Activated CD4-positive, alpha-beta T cell treated with anti-CD3 and anti-CD28 coated beads, Interleukin-2, amount 10 ng/mL, durations not matched to agents 7 days and 5 days (primary cell): ENCODE measurements at places on chromosomes 11 and 22. TPM values are rescaled to one million over a fixed set of nuclear protein-coding genes. Genes with fewer than 3 reads are reported as not detected.

Gene KRTAP5-10
- total RNA-seq, result not detected

Gene HBG2
- not detected for total RNA-seq

Gene PRR14L
- total RNA-seq, result 72.4 TPM

Gene OR8J3
- total RNA-seq, result not detected

Gene HTATIP2
- 40.7 TPM for total RNA-seq

Gene LMNTD2
- 4.8 TPM for total RNA-seq

Gene TXN2
- total RNA-seq, result 75.5 TPM

Gene ALX4
- not detected for total RNA-seq

DNA sequence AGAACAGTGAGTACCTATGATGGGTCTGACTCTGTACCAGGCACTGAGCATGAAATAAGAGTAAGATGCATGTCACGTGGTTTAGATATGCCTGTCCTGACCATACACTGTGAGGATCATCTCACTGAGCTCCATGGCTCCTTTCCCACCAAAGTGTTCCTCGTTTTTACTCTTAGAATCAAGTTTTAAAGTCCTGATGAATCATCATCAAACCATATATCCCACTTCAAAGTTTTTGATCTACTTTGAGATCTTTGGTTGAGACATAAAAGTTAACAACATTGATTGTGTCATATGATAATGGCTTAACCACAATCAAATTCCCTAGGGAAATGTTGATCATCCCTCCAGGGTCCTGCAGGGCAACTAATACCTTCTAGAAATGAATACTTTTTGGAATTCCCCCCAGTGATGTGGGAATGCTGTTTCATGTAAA is 12.8 kb downstream of the ETS1 start:
- H3K36me3 ChIP-seq, result no peaks in the 10 kb centered on the region
- H3K27me3 ChIP-seq, result no peaks in the 10 kb centered on the region
- peaks cover 17% of the 10 kb centered on the region for H3K4me1 ChIP-seq
- no peak for DNase-seq

DNA sequence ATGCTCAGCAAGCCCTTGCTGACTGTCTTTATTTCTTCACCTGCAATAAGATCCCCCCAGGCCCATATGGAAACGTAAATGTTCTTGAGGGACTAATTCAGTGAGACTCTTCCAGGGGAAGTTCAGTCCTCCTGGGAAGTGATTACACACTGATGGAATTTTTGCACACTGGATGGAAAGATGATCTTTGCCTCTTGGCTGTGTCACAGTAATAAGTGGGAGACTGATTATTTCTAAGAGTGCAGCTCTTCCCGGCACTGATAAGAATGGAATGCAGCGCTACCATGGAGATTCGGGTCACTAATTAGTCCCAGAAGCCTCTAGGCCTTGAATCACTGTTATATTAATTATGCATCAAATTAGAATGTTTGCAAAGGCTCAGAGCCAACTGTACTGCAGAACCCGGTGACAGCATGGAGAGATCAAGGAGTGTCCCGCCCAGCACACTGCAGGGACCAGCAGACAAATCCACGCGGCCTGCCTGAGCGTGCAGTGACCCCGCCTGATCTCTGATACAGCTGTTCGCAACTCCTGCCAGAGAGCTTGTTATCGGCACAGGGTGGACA is 178.3 kb downstream of the SNX19 start:
- H3K36me3 ChIP-seq, result no peaks in the 10 kb centered on the region
- peaks cover 17% of the 10 kb centered on the region for H3K4me1 ChIP-seq
- no peak overlapping the region for H3K27ac ChIP-seq
- no peak overlapping the region for H3K4me3 ChIP-seq
- H3K27me3 ChIP-seq, result no peaks in the 10 kb centered on the region

DNA sequence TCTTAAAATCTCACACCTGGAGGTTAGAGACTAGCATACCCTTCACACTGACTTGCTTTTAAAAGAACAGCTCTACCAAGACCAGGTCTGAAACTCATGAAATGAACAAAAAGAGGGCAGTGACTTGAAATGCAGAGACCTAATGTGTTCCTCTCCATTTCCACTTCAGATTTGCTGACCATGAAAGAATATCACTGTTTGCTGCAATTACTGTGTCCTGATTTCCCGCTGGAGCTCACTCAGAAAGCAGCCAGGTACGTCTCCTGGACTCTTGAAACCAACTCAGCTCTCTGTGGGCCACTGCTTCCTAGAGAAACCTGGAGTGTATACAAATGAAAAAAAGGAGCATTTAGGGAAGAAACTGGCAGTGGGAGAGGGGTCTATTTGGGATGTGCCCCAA is 39.2 kb downstream of the ARFGAP2 start:
- H3K4me1 ChIP-seq, result peaks cover 5% of the 10 kb centered on the region
- no peak overlapping the region for H3K27ac ChIP-seq
- H3K27me3 ChIP-seq, result no peaks in the 10 kb centered on the region
- no peak for DNase-seq
- H3K4me3 ChIP-seq, result no peak overlapping the region

GRCh38 chr11:113412675-113413074 is 25.1 kb downstream of the ANKK1 start:
- H3K27ac ChIP-seq, result no peak overlapping the region
- no peak for DNase-seq
- no peaks in the 10 kb centered on the region for H3K36me3 ChIP-seq
- H3K27me3 ChIP-seq, result no peaks in the 10 kb centered on the region
- H3K4me1 ChIP-seq, result no peaks in the 10 kb centered on the region

DNA sequence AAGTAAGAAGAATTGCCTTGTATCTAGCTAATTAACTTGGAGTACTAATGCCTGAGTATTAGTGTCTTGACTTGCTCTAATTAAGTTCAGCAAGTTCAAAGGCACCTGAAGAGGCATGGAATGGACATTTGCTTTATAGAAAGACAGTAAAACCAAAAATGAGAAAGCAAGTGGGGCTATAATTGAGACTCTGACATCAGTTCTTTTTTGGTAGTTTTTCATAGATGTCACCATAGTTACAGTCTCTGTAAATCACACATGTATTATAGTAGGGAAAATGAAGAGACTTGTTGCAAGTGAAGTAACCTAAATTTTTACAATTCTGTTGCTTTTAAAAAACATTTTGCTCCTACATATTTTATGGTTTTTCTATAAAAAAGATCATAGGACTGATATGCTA is 178.0 kb downstream of the HIPK3 start:
- H3K27ac ChIP-seq, result no peak overlapping the region
- no peaks in the 10 kb centered on the region for H3K36me3 ChIP-seq
- H3K27me3 ChIP-seq, result peaks cover 6% of the 10 kb centered on the region
- H3K4me1 ChIP-seq, result no peaks in the 10 kb centered on the region
- H3K4me3 ChIP-seq, result no peak overlapping the region

- H3K4me1 ChIP-seq, result no peaks in the 10 kb centered on the region
- no peak for DNase-seq
- no peak overlapping the region for H3K4me3 ChIP-seq
- H3K36me3 ChIP-seq, result no peaks in the 10 kb centered on the region
Measured at GRCh38 chr11:56048480-56048879, 21.0 kb downstream of the OR5AS1 start.

- H3K27me3 ChIP-seq, result no peaks in the 10 kb centered on the region
- H3K4me3 ChIP-seq, result no peak overlapping the region
- H3K4me1 ChIP-seq, result peaks cover 3% of the 10 kb centered on the region
- no peak overlapping the region for H3K27ac ChIP-seq
- no peak for DNase-seq
Measured at GRCh38 chr11:1005928-1006327, 30.6 kb downstream of the MUC6 start.

GRCh38 chr11:76339221-76339620 is 41.7 kb downstream of the THAP12 start:
- H3K4me1 ChIP-seq, result peaks cover 9% of the 10 kb centered on the region
- no peaks in the 10 kb centered on the region for H3K27me3 ChIP-seq
- no peak overlapping the region for H3K27ac ChIP-seq
- H3K36me3 ChIP-seq, result peaks cover 2% of the 10 kb centered on the region
- H3K4me3 ChIP-seq, result no peak overlapping the region
- no peak for DNase-seq

DNA sequence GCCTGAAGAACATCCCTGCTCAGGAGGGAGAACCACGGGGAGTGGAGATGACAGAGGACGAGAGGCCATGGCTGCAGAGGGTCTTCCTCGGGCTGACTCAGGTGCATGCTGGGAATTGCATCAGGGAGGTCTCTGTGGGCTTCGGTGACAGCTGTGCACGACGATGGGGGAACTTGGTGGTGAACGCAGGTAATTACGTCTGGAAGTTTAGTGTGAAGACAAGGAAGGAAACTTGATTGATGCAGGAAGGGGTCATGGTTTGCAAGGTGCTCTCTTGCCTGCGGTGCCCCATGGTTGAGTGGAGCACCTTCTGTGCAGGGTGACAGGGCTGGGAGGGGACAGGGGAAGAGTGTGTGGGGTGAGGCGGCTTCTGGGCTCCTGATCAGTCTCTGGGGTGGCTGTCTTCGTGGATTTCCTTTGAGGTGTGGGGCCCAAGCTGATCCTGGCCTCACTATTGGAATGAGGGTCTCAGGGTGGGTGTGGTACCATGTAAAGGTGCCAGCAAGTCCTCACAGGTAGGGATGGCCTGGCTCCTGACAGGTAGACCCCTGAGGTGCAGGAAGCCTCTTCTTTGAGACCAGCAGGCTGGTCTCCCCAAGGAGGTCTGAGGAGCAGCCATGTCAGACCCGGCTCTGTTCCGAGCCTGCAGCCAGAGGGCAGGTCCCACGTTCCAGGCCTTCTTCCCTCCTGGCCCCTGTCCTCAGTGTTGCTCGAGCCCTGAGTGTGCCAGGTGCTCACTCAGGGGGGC is 1020.1 kb downstream of the TBC1D22A start:
- no peaks in the 10 kb centered on the region for H3K36me3 ChIP-seq
- no peak overlapping the region for H3K27ac ChIP-seq
- no peak for DNase-seq
- no peak overlapping the region for H3K4me3 ChIP-seq
- no peaks in the 10 kb centered on the region for H3K4me1 ChIP-seq

DNA sequence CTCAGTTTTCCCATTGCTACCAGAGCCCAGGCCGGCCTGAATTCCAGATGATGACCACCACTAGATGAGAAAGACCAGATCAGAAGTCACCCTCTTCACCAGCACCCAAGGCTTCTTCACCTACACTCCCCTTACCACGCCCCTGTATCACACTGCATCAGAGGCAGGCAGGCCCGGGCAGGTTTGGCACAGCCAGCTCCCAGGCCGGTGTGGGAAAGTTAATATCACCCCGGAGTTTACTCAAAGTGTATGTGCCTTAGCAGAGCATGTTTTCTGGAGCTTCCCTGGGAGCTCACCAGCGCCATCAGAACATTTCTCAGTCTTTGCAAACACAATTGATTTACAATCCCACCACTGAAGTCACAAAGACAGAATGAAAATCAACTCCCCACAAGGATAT is 47.5 kb upstream of the POU2AF1 start:
- no peak overlapping the region for H3K27ac ChIP-seq
- no peak for DNase-seq
- peaks cover under 1% of the 10 kb centered on the region for H3K27me3 ChIP-seq
- H3K36me3 ChIP-seq, result no peaks in the 10 kb centered on the region

GRCh38 chr11:104728927-104729326 is 169.3 kb downstream of the CASP12 start:
- H3K27ac ChIP-seq, result no peak overlapping the region
- no peak for DNase-seq
- peaks cover 2% of the 10 kb centered on the region for H3K36me3 ChIP-seq
- H3K27me3 ChIP-seq, result no peaks in the 10 kb centered on the region
- peaks cover 13% of the 10 kb centered on the region for H3K4me1 ChIP-seq
- no peak overlapping the region for H3K4me3 ChIP-seq

GRCh38 chr11:112794331-112794846 is 166.8 kb upstream of the NCAM1 start:
- no peak overlapping the region for H3K27ac ChIP-seq
- no peaks in the 10 kb centered on the region for H3K36me3 ChIP-seq
- no peak overlapping the region for H3K4me3 ChIP-seq
- peaks cover 2% of the 10 kb centered on the region for H3K27me3 ChIP-seq

GRCh38 chr11:132895340-132895739 is 637.0 kb downstream of the OPCML start:
- no peak overlapping the region for H3K27ac ChIP-seq

DNA sequence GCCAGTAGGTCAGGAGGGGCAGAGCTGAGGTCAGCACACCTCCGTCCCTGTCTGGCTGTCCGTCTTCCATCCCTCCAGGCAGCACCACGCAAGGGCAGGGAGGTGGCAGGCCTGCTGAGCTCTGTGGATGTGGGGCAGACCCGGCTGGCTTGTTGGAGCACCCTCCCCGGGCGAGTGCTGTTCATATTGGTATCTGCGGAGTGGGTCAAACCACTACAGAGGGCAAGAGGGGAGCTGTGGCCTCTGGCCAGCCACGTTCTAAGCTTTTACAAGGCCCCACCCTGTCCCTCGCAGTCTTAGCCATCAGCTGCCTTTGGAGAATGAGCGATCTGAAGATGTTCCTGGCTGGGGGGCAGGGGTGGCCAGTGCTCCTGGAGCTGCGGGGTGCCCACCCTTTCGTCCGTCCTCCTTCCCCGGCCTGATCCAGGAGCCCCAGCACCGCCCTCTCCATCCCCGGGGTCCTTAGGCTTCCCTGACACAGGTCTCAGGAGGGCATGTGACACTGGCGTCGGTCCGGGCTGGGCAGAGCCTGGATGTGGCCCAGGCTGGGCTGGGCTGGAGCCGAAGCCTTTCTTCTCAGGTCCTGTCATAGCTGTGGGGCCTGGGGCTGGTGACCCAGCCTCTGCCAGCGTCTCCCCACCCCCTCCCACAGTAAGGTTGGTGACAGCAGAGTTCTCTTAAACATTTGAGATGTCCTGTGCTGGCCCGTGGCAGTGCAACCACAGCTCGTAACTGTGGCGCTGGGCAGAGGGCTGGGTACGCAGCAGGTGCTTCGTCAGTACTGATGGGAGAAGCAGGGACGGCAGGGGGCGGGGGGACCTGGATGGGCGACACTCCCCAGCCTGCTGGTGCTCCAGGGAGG is 31.7 kb upstream of the GRAMD4 start:
- peak overlapping the region; percentile 34 for H3K4me3 ChIP-seq
- no peak for DNase-seq
- H3K27me3 ChIP-seq, result no peaks in the 10 kb centered on the region
- H3K36me3 ChIP-seq, result peaks cover 2% of the 10 kb centered on the region
- peaks cover 59% of the 10 kb centered on the region for H3K4me1 ChIP-seq

- no peak overlapping the region for H3K27ac ChIP-seq
- no peaks in the 10 kb centered on the region for H3K4me1 ChIP-seq
- no peak for DNase-seq
- no peaks in the 10 kb centered on the region for H3K36me3 ChIP-seq
Measured at GRCh38 chr11:46175401-46176002, 54.2 kb upstream of the PHF21A start.

DNA sequence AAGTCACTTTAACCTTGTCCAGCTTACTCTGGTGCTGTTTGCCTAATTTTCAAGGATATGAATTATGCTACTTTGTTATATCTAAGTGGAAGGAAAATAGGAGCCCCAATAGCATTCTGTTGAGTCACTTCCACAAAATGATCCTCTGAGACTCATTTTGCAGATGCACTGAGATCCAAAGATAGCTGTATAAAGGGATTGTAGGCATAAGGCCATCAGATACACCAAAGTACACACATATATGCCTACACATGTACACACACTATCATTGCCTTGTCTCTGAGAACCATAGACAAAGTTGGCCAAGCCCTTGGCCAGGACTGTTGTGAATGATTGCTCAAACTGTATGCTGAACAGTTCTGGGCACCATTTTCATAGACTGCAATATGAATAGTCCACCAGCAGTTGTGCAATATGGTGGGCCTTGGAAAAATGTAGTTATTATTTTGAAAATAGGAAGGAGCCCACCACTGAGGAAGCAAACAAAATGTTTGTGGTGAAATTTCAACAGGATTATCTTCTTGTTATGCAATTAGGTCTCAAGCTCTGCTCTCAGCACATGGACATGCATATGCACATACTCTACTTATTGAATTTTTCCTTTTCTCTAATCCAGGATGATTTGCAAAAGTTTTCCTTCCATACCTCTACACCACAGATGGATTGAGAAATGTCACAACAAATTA is 186.0 kb upstream of the CTSC start:
- no peak for DNase-seq
- H3K4me1 ChIP-seq, result no peaks in the 10 kb centered on the region
- H3K36me3 ChIP-seq, result no peaks in the 10 kb centered on the region
- peaks cover 2% of the 10 kb centered on the region for H3K27me3 ChIP-seq
- H3K4me3 ChIP-seq, result no peak overlapping the region
- H3K27ac ChIP-seq, result no peak overlapping the region
